ENCODE measurements at places on chromosomes 6 and 20. TPM values are rescaled to one million over a fixed set of nuclear protein-coding genes. Genes with fewer than 3 reads are reported as not detected.

DNA sequence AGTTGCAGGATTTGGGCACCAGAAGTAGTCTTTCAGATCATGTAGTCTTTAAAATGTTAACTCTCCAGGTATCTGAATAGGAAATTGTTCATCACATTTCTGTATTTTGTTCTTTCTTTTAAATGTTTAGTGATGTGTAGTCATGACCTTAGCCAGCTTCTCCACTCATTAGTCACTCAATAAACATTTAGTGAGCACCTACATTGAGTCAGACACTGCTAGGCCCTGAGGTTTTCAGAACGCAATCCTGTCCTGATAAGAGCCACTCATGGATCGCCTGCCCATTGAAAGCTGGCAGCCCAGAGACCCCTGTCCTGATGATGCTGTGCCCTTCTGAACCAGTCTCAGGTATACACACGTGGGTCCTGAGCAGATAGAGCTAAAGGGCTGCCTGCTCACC lies 163.4 kb upstream of the HEY2 start:
- peaks cover 24% of the 10 kb centered on the region for H3K4me1 ChIP-seq
- no peak overlapping the region for H3K27ac ChIP-seq
- no peak overlapping the region for H3K4me3 ChIP-seq
- DNase-seq: no peak
- H3K27me3 ChIP-seq: no peaks in the 10 kb centered on the region

GRCh38 chr6:8080362-8081151 lies 16.4 kb upstream of the BLOC1S5 start:
- no peaks in the 10 kb centered on the region for H3K27me3 ChIP-seq
- peaks cover 32% of the 10 kb centered on the region for H3K4me1 ChIP-seq
- H3K4me3 ChIP-seq: no peak overlapping the region
- no peak for DNase-seq
- peaks cover 27% of the 10 kb centered on the region for H3K36me3 ChIP-seq

DNA sequence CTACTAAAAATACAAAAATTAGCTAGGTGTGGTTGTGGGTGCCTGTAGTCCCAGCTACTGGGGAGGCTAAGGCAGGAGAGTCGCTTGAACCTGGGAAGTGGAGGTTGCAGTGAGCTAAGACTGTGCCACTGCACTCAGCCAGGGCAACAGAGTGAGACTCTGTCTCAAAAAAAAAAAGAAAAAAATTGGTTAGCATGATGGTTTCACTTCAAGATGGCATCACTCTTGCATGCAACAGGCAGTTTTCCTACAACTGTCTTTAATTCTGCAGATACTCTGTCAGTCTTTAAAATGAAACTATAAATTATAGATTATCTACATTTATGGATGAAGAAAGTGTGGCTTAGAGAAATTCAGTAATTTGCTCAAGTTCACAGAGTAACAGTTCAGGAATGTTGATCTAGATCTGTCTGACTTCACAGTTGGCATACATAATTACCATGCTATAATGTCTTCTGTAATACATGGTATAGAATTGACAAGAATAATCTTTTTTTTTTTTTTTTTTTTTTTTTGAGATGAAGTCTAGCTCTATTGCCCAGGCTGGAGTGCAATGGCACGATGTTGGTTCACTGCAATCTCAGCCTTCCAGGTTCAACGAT lies 27.0 kb downstream of the ITCH start:
- H3K4me3 ChIP-seq: no peak overlapping the region
- H3K36me3 ChIP-seq: peaks cover 43% of the 10 kb centered on the region
- peak overlapping the region; percentile 78 for H3K27ac ChIP-seq
- DNase-seq: no peak
- no peaks in the 10 kb centered on the region for H3K27me3 ChIP-seq

GRCh38 chr6:54267798-54268197 lies 40.4 kb upstream of the TINAG start:
- no peaks in the 10 kb centered on the region for H3K4me1 ChIP-seq
- H3K36me3 ChIP-seq: no peaks in the 10 kb centered on the region
- no peak overlapping the region for H3K27ac ChIP-seq
- DNase-seq: no peak
- H3K27me3 ChIP-seq: no peaks in the 10 kb centered on the region
- H3K4me3 ChIP-seq: no peak overlapping the region

GRCh38 chr6:163963205-163964120 lies 548.9 kb downstream of the QKI start:
- no peak overlapping the region for H3K4me3 ChIP-seq
- H3K4me1 ChIP-seq: peaks cover 7% of the 10 kb centered on the region
- H3K27me3 ChIP-seq: no peaks in the 10 kb centered on the region

GRCh38 chr20:62063315-62063980 lies 2.2 kb downstream of the TAF4 start:
- no peaks in the 10 kb centered on the region for H3K27me3 ChIP-seq
- H3K36me3 ChIP-seq: peaks cover 18% of the 10 kb centered on the region
- H3K4me3 ChIP-seq: no peak overlapping the region
- no peak overlapping the region for H3K27ac ChIP-seq
- DNase-seq: no peak

- no peaks in the 10 kb centered on the region for H3K27me3 ChIP-seq
- no peak overlapping the region for H3K27ac ChIP-seq
- H3K4me1 ChIP-seq: no peaks in the 10 kb centered on the region
- H3K36me3 ChIP-seq: no peaks in the 10 kb centered on the region
Observed at GRCh38 chr20:24806705-24807676, 142.1 kb upstream of the CST7 start.

DNA sequence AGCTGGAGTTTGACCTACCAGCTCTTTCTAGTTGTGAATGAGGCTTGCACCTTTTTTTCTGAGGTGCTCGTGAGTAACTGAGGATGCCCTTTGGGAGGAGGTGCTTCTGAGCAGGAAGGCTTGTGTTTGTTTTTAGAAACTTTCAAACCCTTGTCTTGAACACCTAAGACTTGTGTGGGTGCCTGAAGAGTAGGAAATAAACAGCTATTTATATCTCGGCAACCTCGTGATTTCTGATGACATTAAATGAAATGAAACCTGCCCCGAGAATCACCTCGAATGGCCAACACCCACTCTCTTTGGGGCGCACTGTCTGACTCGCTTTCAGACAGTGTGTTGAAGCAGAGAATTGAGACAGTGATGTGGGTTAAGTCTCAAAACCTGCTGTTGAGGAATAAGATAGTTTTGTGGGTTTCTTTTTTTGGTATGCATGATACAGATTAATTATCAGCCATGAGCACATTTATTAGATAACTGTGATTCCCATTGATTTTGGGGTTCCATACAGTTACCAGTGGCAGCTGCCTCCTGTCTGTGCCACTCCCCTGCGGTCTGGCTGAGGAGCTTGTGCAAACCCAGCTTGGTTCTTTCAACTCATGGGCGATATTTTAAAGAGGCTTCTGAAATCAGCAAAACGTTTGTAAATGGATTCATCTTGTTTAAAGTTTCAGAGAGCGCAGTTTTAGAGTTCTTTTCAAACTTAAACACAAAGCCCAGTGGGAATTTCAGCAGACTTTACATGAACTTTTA lies 8.4 kb downstream of the IRF4 start:
- H3K4me1 ChIP-seq: no peaks in the 10 kb centered on the region
- no peak overlapping the region for H3K4me3 ChIP-seq
- H3K27ac ChIP-seq: no peak overlapping the region
- DNase-seq: no peak
- H3K36me3 ChIP-seq: no peaks in the 10 kb centered on the region

DNA sequence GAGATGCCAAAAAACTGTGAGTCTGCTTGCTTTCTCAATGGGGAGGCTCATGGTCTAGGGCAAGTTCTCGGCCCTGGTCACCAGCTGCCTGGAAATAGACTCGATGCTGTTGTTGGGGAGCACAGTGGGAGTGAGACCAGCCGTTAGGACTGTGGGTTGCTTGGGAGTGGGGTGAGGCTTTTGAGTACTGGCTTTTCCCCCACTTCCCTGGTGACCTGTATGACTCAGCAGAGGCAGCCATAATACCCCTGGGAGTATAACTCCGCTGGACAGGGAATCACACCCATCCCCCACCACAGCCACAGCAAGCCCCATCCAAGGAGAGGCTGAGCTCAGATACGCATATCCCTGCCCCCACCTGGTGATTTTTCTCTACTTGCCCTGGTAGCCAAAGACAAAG lies 48.9 kb upstream of the OGFRL1 start:
- H3K27ac ChIP-seq: no peak overlapping the region
- H3K27me3 ChIP-seq: no peaks in the 10 kb centered on the region
- no peak for DNase-seq
- no peaks in the 10 kb centered on the region for H3K36me3 ChIP-seq
- no peak overlapping the region for H3K4me3 ChIP-seq
- H3K4me1 ChIP-seq: peaks cover 6% of the 10 kb centered on the region

GRCh38 chr6:75089921-75090320 lies 115.9 kb downstream of the COL12A1 start:
- H3K4me3 ChIP-seq: no peak overlapping the region
- no peaks in the 10 kb centered on the region for H3K27me3 ChIP-seq
- peaks cover 76% of the 10 kb centered on the region for H3K36me3 ChIP-seq
- no peak overlapping the region for H3K27ac ChIP-seq
- peaks cover 7% of the 10 kb centered on the region for H3K4me1 ChIP-seq
- no peak for DNase-seq

DNA sequence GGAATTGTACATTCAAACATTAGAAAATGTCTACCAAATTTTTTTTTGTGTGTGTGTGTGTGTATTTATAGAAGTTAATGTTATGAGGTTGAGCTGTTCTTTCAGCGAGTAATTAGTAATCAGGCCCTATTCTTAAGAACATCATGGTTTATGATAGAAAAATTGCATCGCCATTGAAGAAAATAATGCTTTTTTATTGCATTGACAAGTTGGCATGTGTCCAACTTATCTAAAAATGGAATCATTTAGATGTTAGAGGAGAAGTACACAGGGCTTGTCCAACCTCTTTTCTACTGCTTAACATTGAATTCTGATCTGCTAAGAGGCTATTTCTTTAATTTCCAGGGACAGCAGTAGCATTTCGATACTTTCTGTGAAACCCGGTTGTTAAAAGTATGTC lies 61.6 kb upstream of the ADGRG6 start:
- H3K4me3 ChIP-seq: no peak overlapping the region
- no peaks in the 10 kb centered on the region for H3K27me3 ChIP-seq
- no peaks in the 10 kb centered on the region for H3K36me3 ChIP-seq
- DNase-seq: no peak
- no peak overlapping the region for H3K27ac ChIP-seq
- H3K4me1 ChIP-seq: no peaks in the 10 kb centered on the region

DNA sequence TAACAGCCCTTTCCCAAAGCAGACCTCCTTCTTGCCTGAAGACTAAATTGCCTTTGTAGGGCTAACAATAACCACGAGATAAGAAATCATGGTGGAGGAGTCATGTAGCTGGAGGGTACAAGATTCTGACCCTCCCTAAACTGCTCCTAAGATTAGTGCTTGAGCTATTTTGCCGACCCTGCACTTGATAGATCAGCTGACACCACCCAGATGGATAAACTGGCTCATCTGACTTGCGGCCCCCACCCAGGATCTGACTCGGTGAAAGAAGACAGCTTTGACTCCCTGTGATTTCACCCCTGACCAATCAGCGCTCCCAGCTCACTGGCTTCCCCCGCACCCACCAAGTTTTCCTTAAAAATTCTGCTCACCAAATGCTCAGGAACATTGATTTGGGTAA lies 57.6 kb upstream of the UNC93A start:
- no peaks in the 10 kb centered on the region for H3K36me3 ChIP-seq
- H3K27ac ChIP-seq: no peak overlapping the region
- no peaks in the 10 kb centered on the region for H3K4me1 ChIP-seq
- H3K27me3 ChIP-seq: peaks cover 31% of the 10 kb centered on the region
- H3K4me3 ChIP-seq: no peak overlapping the region

- no peak overlapping the region for H3K4me3 ChIP-seq
- H3K36me3 ChIP-seq: no peaks in the 10 kb centered on the region
- no peak overlapping the region for H3K27ac ChIP-seq
- no peak for DNase-seq
- no peaks in the 10 kb centered on the region for H3K27me3 ChIP-seq
Observed at GRCh38 chr6:135811644-135812526, 39.6 kb upstream of the PDE7B start.

GRCh38 chr6:5567352-5567751 lies 306.0 kb downstream of the FARS2 start:
- no peaks in the 10 kb centered on the region for H3K36me3 ChIP-seq
- no peaks in the 10 kb centered on the region for H3K27me3 ChIP-seq
- no peak overlapping the region for H3K27ac ChIP-seq
- no peaks in the 10 kb centered on the region for H3K4me1 ChIP-seq
- H3K4me3 ChIP-seq: no peak overlapping the region
- no peak for DNase-seq

DNA sequence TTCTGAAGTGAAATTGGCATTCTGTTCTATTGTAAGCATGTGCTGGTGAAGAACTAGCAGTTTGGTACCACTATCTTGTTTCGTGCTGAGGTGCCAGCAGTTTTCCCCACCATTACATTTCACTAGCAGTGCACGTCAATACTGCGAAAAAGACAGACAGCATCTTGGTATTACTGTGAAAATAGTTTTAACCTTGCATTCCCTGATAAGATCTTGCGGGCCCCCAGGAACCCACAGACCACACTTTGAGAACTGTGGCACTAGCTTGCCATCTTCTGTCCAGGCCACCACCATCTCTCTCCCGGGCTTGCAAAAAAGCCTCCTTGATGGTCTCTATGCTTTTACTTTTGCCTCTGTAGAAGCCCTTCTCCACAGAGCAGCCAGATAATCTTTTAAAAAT lies 185.7 kb downstream of the BACH2 start:
- no peak for DNase-seq
- no peaks in the 10 kb centered on the region for H3K36me3 ChIP-seq
- no peak overlapping the region for H3K4me3 ChIP-seq
- no peak overlapping the region for H3K27ac ChIP-seq

Gene C2
- 0.47 TPM for total RNA-seq

Gene POU3F2
- not detected for total RNA-seq

Gene VSX1
- total RNA-seq: not detected

Gene DYNLT2
- 0.68 TPM for total RNA-seq

Gene VSTM2L
- 14.1 TPM for total RNA-seq

Gene SPTLC3
- total RNA-seq: 13.6 TPM

Gene KCNK16
- not detected for total RNA-seq

Gene BPIFB1
- not detected for total RNA-seq

Data from SJSA1 (cell line).